ENCODE measurements at places on chromosomes 4 and X.
A peak's percentile ranks its signal among the peaks of the same experiment; 100 is the strongest.

- no peak for DNase-seq
These were observed 29.3 kb downstream of the ZNF827 start for GRCh38 chr4:145909281-145909715.

GRCh38 chrX:115503099-115503498 is 57.9 kb upstream of the PLS3 start:
- DNase-seq: no peak

DNA sequence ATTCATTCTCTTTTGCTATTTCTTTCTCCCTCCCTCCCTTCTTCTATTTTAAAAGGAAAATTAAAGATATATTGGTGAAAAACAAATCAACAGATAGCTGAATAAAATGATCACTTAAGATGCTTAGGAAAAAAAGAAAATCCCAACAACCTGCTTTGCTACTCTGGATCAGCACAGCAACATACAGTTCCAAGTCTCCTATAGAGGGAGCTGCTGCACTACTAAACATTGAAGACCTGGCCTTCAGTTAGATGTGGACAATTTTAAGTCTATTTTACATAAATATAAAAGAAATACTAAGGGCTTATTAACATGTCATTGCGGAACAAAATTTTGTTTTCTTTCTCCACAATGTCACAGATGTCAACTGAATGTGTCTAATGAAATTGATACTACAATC is 226.4 kb downstream of the MAGEB5 start:
- peak; percentile 2 for DNase-seq

GRCh38 chrX:154059231-154059630 is 38.3 kb downstream of the MECP2 start:
- no peak for DNase-seq

- DNase-seq: no peak
These were observed 83.0 kb downstream of the HTRA3 start for GRCh38 chr4:8352368-8353157.

DNA sequence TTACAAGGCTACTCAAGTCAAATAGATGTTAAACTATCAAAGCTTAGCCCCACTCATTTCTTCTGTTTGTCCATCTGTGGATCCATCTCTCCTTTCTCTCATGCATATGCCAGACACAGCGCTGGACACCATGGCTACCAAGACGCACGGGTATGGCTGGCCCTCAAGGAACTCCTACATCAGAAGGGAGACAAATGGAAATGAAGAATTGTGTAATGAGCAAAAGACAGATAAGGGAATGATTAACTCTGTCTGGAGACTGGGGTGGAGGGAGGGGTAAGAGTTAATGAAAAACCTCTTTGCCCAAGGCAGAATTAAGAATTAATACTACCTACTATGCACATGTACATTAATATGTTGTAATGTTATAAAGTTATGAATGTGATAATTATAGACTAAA is 88.1 kb downstream of the MGST2 start:
- no peak for DNase-seq

DNA sequence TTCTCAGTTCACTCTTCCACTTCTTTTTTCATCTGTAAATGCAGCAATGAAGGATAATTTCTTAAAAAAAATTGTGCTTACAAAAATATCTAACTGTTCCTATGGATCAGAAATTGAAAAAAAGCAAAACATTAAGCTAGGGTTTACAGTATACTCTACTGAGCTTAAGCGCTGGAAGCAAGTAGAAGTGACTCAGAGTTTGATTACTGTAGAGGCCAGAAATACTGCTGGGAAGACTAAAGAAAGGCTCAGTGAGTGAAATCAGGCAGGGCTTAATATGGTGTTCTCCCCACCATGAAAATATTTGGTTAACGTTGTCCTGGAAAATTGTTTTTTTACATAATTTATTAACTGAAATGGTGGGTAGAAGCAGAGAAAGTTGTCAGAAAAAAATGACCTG is 1061.8 kb upstream of the GRIA3 start:
- no peak for DNase-seq

GRCh38 chrX:108070891-108071290 is 20.5 kb downstream of the PSMD10 start:
- no peak for DNase-seq

GRCh38 chr4:76002176-76002575 is 5.1 kb downstream of the CXCL9 start:
- DNase-seq: no peak

DNA sequence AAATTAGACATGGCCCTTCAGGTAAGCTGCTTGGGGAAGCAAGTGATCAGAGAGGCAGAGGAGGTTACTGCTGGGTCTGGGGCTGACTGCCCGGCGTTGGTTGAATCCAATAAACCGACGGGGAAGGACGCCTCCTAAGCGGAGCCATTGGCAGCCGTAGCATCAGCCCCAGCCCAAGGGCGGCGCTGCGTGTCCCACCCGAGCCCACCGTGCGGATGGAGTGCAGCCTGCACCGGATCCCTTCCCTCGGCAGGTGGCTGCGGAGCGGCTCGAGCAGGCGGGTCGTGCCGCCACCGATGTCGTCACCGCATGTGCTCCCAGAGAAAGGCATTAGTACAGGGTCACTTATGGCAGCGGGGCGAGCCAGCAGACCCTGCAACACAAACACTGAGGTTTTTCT is 82.1 kb downstream of the ALPK1 start:
- DNase-seq: no peak

DNA sequence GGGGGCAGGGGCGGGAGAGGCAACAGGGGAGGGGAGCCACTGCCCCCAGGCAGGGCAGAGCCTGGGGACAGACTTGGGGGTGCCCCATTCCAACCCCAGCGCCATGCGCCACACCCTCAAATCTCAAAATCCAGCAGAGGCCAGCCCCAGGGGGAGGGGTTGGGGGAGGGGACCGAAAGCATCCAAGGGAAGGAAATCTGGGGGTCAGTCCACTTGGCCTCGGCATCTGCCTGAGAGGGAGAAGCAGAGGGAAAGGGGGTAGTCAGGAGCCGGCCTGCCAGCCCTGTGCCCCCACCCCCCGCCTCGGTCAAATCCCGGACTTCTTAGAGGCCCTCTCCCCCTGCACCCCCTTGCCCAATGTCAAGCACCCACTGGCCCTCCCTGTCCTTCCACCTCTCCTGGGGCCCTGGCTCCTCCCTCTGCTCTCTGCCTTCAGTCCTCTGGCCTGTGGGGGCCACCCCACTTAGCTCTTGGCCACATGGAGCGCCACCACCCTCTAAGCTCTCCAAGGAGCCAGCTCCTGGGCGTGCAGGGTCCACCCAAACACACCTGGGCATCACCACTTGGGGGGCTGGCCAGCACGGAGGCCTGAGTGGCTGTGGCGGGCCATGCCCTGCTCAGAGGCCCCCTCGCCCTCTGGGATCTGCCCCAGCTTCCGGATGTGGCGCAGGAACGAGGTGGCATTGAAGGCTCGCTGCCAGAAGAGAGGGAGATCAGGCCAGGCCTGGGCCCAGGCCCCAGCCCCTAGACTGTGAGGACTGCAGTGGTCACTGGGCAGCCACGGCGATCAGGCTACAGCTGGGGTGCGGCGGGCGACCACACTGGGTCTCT is 3.5 kb downstream of the PNCK start:
- DNase-seq: no peak

DNA sequence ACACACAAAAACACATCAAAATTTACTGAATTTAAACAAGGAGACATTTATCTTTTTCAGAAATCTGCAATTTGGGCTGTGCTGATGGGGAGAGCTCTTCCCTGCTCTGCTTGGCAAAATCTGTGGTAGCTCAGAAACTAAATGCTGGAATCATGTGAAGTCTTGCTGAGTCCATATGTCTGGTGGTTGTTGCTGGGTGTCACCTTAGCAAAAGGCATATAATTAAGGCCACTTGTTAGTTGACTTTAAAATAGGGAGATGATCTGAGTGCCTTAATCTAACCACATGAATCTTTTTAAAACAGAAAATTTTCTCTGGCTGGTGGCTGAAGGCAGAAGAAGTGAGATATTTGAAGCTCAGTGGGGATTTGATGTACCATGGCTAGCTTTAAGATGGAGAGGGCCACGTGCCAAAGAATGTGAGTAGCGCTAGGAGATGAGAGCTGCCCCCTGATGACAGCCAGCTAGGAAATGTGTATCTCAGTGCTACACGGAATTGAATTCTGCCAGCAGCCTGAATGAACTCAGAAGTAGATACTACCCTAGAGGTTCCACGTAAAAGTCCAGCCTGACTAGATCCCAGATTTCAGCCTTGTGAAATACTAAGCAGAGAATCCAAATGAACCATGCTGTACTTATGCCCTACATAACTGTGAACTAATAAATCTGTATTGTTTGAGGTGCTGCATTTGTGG is 7.6 kb upstream of the GUF1 start:
- no peak for DNase-seq

DNA sequence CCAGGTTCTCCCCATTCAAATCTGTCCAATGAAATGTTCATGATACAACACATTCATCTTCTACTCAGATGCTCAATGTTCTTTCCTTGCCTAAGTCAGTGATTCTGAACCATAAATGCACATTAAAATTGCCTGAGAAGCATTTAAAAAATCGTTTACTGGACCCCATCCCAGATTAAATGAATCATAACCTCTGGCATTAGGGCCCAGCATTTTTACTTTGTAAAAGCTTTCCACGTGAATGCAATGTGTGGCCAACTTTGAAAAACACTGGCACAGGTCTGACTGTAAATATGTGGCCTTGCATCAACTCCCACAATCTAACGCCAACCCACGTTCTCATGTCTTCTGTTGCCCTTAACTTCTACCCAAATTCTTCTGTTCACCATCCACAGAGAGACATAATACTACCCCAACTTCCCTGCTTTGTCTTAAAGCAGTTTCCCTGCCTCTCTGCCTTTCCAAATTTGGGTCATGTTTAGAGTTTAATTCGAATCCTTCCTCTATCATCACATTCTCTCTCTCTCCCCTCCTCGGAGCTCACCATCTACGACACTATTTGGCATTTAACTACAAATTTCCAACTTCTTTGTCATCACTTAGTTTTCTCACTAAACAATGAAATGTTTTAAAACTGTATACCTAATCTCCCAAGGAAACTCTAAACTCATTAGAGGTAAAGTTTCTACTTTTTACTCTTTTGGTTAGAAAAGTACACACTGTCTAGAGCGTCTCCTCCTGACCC is 78.7 kb downstream of the PRKG2 start:
- DNase-seq: no peak

GRCh38 chr4:25703731-25704388 is 48.2 kb downstream of the SLC34A2 start:
- DNase-seq: no peak

DNA sequence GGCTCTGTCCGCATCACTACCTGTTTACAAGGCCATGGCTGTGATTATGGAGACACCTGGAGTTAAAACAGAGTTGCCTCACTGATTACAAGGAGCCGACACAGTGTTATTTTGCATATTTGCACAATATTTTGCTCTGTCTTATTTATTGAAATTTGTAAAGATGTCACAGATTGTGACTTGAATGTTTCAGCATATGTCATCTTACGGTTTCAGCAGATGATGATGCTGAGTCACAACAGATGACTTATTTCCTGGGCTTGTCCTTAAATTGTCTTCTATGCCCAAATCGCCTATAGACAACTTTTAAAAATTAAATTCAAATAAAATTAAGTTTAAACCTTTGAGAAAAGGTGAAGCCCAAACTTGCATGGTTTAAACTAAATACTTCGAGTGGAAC is 87.1 kb upstream of the INPP4B start:
- no peak for DNase-seq

GRCh38 chr4:140930557-140930956 is 174.4 kb upstream of the TBC1D9 start:
- no peak for DNase-seq

GRCh38 chr4:136812100-136812880 is 720.0 kb downstream of the PCDH18 start:
- DNase-seq: no peak

- no peak for DNase-seq
These were observed 61.7 kb downstream of the CT47B1 start for GRCh38 chrX:120813982-120814381.

GRCh38 chr4:184932343-184932742 is 85.9 kb upstream of the HELT start:
- DNase-seq: no peak

DNA sequence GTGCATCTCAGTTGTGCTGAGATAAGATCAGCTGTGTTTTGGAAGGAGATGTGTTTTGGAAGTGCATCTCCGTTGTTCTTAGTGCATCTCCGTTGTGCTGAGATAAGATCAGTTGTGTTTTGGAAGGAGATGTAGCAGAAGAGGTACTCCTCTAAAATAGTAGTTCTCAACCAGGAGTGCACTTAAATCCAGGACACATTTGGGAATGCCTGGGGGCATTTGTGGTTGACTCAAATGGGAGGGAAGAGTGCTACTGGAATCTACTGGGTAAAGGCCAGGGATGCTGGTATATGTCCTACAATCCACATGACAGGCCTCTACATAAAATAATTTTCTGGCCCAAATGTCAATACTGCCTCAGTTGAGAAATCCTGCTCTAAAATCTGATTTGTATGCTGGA is 70.8 kb upstream of the CHRDL1 start:
- DNase-seq: no peak

- DNase-seq: no peak
These were observed 199.2 kb downstream of the MAB21L2 start for GRCh38 chr4:150781191-150781590.

DNA sequence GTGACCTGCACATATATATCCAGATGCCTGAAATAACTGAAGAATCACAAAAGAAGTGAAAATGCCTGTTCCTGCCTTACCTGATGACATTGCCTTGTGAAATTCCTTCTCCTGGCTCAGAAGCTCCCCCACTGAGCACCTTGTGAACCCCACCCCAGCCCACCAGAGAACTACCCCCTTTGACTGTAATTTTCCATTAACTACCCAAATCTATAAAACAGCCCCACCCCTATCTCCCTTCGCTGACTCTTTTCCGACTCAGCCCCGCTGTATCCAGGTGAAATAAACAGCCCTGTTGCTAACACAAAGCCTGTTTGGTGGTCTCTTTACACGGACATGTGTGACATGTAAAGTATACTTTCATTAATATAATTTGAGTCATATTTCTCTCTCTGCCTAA is 320.3 kb upstream of the TECRL start:
- no peak for DNase-seq

GRCh38 chr4:80434238-80434637 is 98.7 kb downstream of the CFAP299 start:
- no peak for DNase-seq

- DNase-seq: no peak
These were observed 1.0 kb upstream of the GUCY1B1 start for GRCh38 chr4:155757745-155758265.

- DNase-seq: no peak
These were observed 382.9 kb downstream of the INPP4B start for GRCh38 chr4:142463206-142463605.

GRCh38 chrX:859329-859728 is 228.7 kb downstream of the SHOX start:
- no peak for DNase-seq

DNA sequence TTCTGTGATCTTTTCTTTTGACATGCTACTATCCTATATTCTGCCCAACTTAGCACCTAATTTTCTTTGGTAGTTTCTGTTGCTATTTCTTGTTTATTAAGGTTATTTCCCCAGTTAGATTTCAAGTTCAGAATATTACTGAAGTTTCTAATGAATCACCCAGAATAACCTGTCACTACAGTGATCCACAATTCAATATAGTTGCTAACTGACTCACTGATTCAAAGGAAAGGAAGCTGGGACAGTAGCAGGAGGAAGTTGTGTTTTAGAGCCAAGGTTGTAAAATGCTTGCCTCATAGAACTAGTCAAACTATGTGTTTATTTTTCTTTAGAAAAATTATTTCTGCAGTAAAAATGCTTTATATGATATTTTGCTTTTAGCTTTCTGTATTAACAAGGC is 37.4 kb downstream of the PAK3 start:
- DNase-seq: no peak

GRCh38 chr4:44186850-44187246 is 261.8 kb downstream of the KCTD8 start:
- DNase-seq: no peak

GRCh38 chrX:2325076-2325784 is 175.5 kb downstream of the DHRSX start:
- DNase-seq: no peak
